ENCODE measurements at places on chromosomes 1 and 21.

- no peak for DNase-seq
Observed at GRCh38 chr1:90322186-90322585, 327.3 kb downstream of the ZNF326 start.

- DNase-seq = no peak
Observed at GRCh38 chr1:43587594-43587993, 56.9 kb downstream of the PTPRF start.

- DNase-seq = peak; percentile 76
Observed at GRCh38 chr21:40404396-40404800, 442.6 kb downstream of the DSCAM start.

- no peak for DNase-seq
Observed at GRCh38 chr1:244865028-244865371, 657 bp upstream of the HNRNPU start.

DNA sequence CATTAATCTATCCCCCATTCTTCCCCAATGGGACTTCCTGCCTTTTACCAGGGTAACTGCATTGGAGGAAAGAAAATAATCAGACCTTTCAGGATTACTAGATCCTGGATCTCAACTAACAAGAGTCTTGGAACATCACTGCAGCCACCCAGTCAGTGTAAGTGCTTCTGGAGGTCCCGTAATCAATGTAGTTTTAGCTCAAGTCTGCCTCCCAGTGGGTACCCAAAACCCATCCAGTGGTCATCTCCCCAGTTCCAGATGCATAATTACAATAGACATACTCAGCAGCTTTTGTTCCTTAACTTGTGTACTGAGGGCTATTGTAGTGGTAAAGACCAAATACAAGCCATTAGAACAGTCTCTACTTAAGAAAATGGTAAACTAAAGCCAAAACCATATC lies 319.1 kb downstream of the GPATCH2 start:
- DNase-seq = no peak

DNA sequence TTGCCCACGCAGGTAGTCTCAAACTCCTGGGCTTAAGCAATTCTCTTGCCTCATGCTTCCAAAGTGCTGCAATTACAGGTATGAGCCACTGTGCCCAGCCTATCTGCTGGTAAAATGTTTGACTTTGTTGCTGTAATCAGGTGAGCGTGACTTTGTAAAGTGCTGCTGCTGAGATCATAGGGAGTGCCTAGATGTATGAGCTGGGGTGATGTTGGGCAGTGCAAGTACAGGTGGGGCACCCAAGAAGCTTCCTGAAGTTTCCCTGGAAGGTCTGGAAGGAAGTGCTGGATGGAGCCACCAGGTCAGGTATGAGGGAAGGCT lies 43.1 kb downstream of the KIF21B start:
- DNase-seq = no peak

GRCh38 chr1:69406244-69406643 lies 161.5 kb upstream of the LRRC7 start:
- no peak for DNase-seq

- no peak for DNase-seq
Observed at GRCh38 chr1:178145605-178146004, 51.7 kb downstream of the RASAL2 start.

- no peak for DNase-seq
Observed at GRCh38 chr1:12180315-12180714, 13.5 kb downstream of the TNFRSF1B start.

DNA sequence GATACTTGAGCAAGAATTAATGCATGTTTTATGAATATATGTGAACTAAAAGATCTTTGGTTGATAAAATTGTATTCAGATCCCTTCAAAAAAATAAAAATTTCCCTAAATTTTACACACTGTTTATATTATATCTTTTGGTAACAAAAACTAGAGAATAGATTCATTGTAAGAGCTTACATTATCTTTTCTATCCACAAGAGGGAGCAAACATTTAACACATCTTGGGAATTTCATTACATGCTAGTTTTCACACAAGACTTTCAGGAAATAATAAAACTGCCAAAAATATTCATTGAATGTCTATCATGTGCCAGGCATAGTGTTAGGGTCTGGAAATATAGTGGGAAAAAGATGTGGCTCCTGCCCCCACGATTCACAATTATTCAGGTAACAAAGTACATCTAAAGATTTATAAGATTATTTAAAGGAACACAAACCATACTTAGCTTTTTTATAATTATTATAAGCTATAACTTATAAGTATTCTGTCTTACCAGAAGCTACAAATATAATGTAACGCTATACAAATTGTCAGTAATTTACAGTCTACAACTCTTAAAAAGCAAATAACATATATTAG lies 30.6 kb downstream of the FAF1 start:
- peak; percentile 16 for DNase-seq

DNA sequence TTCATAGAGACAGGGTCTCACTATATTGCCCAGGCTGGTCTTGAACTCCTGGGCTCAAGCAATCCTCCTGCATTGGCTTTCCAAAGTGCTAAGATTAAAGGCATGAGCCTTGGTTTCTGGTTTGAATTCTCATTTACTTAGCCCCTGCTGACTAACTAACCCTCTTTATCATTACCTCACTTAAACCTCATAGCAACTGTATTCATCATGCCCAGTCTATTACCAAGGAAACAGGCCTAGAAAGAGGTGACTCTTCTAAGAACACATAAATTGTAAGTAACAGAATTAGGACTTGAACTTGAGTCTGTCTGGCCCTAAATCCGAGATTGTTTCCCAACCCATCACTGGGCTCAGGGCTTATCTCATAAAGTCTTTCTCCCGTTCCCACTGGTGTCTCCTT lies 44.2 kb downstream of the TMEM53 start:
- DNase-seq = no peak

DNA sequence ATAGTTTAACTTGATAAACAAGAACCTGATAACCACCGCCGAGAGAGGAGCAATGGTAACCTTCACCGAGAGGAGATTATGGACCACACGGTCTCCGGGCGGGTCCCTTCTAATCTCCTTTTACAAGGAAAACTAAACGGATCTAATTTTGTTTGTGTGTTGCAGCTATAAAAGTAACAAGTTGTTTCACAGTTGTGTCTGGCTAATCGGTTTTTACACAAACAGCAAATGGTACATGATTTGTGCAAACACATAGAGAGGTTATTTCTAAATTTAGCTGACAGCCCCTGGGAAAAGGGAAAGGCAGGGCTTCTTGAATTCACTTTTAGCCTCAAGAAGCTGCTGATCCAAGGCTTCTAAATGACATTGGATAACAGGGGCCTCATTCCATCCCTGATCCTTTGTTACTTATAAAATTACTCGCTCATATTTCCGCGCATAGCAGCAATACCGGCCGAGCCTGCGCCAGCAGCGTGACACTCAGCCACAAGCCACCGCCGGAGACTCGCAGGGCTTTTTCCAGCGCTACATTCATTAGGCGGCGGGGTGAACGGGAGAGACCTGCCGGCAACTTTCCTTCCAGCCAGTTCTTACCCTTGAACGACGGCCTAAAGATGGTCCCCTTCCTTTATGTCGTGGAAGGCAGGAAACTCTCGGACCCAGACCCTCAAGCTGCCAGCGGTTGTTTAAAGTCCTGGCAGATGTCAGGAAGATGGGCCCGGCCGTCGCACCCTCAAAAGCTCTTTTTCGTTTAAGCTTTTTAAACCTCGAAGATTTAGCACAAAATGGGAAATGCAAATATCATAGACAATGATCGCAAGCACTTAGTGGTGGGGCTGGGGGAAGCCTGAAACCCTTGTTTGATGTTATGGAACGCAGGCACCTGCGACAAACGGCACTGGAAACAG lies 4.4 kb downstream of the FOXD3 start:
- no peak for DNase-seq

Measured in NCI-H774 (cell line).